Activated gamma-delta T cell (primary cell): ENCODE measurements at places on chromosomes 2 and 18.

- DNase-seq: no peak
These were observed 9.5 kb upstream of the TEX261 start for GRCh38 chr2:71003966-71004755.

- no peak for DNase-seq
These were observed 6.4 kb upstream of the PDIA6 start for GRCh38 chr2:10818984-10819383.

- DNase-seq: no peak
These were observed 28.3 kb downstream of the MAP3K2 start for GRCh38 chr2:127359520-127359919.

DNA sequence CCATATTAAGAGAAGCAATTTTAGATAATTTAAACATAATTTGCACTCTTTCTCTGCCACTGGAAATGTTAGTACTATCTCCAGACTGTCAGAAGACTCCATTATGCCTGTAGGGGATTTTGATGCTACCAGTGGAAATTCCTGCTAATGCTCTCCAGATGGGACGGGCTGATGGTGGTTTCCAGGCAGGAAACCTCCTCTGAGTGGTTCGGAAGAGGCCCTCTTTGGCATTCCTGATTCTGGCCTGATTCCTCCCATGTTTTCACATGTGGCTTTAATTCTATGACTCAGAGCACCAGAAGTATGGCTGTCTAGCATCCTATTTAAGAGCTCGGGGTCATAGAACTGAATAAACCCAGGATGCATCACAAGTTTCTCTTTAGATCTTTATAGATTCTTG lies 70.9 kb upstream of the ST6GAL2 start:
- no peak for DNase-seq

- DNase-seq: no peak
These were observed 5.2 kb downstream of the PROC start for GRCh38 chr2:127423478-127423843.

GRCh38 chr18:31990823-31991222 lies 27.8 kb upstream of the RNF125 start:
- no peak for DNase-seq

- DNase-seq: no peak
These were observed 70.4 kb upstream of the TWIST2 start for GRCh38 chr2:238777369-238778067.

DNA sequence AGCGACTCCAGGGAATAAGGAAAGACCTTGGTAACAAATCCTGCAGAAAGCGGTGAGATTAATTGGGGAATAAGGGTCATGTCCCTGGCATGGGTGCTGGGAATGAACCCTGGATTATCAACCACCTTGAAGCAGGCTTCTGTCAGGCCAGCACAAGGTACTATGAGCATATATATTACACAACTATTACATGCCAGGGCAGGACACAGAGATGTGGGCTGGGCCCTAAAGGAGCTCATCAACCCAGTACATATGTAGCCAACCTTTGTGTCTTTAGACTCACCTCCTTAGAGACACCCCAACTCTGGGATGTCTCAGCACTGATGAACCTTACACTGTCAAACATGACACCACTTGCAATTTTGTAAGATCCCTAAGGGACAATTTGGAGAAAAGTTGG lies 3.4 kb downstream of the SFXN5 start:
- DNase-seq: no peak

GRCh38 chr2:207792244-207792785 lies 22.6 kb upstream of the FZD5 start:
- DNase-seq: no peak

- DNase-seq: no peak
These were observed at the start of gene DSC2 for GRCh38 chr18:31102025-31102684. TSS of gene DSC2 (minus strand) at chr18:31102421. CDS start at chr18:31101971, 450 bp downstream.

DNA sequence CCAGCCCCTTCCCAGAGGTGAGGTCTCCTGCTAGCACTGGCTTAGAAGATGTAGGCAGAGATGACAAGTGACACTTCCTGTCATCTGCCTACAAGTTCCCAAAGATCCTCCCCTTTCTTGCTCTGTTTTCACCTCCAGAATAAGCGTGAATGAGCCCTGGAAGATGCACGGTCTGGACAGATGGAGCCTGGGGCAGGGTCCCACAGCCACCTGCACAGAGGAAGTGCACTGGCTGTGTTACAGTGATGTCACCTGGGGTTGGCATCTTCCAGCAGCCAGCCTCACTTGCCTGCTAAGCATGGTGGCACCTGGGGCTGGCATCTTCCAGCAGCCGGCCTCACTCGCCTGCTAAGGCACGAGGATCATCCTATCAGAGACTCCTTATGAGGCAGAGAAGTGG lies 32.3 kb downstream of the TMEM18 start:
- DNase-seq: no peak

DNA sequence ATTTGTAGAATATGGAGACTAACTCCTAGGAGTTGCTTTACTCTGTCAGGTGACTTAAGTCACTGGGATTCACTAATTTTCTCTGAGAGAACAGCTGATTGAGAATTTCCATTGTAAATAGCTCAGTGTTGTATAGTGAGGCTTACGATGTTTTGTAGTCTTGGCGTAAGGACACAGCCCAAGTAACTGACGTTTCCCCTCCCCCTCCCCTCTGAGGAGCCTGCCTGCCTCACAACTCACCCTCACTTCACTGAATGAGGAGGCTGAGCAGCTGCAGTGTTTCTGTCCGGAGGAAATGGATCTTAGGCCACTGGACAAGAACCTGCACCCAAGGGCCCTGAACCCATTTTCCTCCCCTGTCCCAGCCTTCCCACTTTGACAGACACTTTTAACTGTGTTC lies 264.6 kb downstream of the PHLPP1 start:
- DNase-seq: no peak

- DNase-seq: no peak
These were observed 225.0 kb downstream of the ALPK2 start for GRCh38 chr18:58403799-58404455.

DNA sequence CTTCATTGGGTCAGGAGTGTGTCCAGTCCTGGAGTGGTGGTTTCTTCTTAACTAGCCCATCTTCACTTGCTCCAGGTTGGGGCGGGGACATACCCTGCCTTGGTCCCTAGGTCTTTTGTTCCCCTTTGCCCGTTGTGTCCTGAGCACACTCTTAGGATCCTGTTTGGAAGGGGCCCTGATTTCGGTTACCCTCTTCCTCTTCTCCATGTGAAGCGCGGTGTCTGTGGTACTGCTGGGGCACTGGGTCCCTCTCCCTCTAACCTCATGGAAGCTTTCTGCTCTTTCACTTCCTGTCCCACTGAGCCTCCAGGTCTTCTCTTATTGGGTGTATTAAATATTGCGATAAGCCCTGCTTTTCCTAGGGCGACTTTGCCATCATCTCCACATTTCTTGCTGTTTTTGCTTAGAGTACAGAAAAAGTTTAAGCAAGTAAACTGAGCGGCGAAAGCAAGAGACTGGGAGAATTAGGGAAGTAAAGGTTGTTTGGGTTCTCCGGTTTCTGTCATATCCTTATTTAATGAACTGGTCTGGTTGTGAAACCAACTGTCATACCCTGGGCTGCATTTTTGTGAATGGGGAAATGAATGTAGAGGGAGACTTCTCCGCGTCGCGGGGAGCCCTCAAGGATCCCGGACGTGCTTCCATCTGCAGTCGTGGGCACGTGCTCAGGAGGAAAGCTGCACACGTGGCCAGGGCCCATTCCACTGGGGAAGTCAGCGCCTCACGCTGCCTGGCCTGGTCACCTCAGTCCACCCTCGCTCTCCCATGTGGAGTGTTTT lies 73.8 kb upstream of the B3GNT7 start:
- no peak for DNase-seq

GRCh38 chr18:24413148-24413547 lies 13.3 kb upstream of the IMPACT start:
- DNase-seq: no peak

DNA sequence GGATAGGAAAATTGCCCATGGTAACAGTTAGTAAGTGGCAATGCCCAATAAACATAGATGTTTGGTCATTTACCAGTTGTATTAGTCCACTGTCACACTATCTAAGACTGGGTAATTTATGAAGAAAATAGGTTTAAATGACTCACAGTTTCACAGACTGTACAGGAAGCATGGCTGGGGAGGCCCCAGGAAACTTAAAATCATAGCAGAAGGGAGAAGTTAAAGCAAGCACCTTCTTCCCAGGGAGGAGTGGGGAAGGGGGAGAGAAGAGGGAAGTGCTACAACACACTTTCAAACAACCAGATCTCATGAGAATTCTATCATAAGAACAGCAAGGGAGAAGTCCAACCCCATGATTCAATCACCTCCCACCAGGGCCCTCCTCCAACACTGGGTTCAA lies 23.4 kb downstream of the NR4A2 start:
- DNase-seq: no peak

DNA sequence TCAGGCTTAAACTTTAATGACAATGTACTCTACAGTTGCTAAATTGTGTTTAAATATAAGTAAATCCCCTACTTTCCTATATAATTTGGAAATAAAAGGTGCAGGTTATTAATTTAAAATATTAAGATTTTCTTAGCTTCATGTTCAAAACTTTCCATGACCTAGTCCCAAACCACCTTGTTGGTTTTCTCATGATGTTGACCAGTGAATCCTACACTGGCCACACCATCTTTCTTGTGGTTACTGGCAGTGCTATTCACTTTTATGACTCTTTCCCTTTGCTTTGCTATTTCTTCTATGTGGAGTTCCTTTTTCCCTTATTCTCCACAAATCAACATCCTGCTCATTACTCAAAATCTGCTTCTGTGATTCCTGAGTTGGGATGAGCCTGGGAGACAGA lies 138.6 kb upstream of the NDUFV2 start:
- no peak for DNase-seq

DNA sequence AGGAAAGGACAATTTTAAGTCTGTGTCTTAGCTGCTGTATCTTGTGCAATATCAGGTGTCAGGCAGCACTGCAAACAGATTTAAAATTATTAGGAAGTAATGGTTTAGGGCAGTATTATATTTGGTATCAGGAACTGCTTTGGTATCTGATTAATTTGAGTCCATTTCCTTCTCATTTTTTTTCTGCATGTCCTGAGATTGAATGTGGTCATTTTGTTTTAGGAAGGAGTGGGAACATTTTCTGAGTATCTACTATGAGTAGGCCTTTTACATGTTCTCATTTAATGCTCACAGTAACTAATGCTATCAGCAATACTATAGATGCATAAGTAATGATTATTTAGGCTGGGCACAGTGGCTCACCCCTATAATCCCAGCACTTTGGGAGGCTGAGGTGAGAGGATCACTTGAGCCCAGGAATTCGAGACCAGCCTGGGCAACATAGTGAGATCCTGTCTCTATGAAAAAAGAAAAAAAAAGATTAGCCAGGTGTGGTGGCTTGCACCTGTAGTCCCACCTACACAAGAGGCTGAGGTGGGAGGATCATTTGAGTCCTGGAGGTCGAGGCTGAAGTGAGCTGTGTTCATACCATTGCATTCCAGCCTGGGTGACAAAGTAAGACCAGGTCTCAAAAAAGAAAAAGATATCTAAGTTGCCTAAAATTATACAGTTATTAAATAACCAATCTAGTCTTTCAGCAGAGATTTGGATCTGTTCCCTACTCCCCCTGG lies 4.7 kb downstream of the FMNL2 start:
- DNase-seq: no peak

DNA sequence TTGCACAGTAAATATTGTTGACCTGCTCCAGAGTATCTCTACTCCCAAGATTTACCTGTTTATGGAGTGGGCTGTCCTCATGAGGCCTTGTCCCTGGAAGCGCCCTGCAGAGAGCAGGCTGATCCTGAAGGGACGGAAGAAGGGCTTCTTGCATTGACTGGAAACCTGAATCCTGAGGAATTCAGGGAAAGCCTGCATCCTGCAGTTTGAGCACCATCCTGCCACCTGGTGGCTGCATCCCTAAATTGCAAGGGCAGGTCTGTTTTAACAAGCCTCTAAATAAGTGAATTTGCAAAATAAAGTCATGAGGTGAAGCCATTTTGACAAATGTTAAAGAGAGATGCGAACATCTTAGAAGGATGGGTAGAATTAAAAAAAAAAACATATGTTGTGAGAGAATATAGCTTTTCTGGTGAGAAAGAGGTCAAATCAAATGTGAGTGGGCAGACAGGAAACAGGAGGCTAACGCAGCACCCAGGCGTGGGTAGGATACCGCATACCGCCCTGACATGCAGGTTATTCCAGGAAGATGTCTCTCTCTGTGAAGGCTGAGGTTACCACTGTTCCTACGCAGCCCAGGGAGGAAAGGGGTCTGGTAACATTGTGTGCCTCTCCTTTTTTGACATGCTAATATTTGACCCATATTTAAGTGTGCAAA lies 754.9 kb downstream of the RNF144A start:
- no peak for DNase-seq

DNA sequence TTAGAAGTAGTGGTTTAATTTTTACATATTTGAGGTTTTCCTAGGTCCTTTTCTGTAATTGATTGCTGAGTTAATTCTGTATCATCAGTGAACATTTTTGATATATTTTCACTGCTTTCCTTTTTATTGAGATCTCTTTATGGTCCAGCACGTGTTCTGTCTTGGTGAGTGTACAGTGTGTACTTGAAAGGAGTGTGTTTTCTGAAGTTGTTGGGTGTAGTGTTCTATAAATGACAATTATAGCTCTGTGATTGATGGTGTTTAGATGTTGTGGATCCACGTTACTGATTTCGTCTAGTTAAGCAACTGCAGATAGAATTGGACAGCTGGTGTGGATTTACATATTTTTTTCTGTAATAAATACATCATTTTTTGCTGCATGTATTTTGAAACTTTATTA lies 32.7 kb downstream of the AGFG1 start:
- DNase-seq: no peak

DNA sequence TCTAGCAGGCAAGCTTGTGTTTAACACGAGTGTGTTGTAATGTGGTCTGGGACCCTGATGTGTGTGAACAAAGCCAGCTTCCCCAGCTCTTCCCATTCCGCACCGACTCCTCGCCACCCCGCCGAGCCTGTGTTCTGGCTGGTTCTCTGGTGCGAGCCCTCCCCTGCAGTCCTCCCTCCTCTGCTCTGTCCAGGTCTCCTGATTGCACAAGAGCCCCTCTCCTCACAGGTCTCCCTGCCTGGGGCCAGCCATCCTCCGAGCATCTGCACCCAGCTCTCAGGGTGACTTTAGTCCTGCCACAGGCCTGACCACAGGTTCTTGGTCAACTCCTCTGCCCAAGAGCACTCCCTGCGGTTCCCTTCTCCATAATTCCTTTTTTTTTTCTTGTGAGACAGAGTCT lies 13.2 kb downstream of the SLC66A3 start:
- no peak for DNase-seq

DNA sequence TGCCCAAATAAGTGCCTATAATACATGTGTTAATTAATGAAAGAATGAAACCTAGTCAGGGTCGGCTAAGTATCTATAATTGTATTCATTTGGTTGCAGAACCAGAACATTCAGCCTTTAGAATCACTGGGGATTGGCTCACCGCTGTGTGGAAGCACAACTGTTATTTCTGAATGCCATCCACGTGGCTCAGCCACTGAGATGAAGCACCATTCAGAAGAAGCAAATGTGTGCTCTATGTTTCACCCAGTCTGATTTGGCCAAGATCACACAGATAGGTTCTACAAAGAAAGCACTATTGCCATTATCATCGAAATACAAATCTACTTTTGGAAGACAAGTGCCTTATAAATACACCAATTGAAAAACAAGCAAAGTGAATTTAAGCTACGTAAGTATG lies 30.6 kb upstream of the SPOPL start:
- no peak for DNase-seq
